ENCODE measurements at places on chromosomes 5 and 9. TPM values are rescaled to one million over a fixed set of nuclear protein-coding genes. Genes with fewer than 3 reads are reported as not detected.

DNA sequence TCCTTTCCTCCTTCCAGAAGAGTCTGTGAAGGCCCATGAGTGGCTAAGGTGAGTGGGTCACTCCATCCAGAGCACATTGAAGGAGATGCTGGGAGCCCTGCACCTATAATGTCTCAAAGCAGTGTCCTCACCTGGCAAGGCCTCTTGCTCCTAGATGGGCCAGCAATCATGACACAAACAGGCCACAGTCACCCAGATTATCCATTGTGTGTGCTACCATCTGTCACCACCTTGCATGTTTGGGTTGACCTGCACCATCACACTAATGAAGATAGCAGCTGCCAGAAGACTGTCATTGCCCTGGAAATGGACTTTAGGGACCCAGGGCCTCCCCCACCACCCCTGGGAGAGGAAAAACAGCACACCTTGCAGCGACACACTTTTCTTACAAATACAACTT, 69.6 kb downstream of the GABBR2 start:
- H3K27ac ChIP-seq = no peak overlapping the region
- no peaks in the 10 kb centered on the region for H3K4me1 ChIP-seq
- H3K27me3 ChIP-seq = no peaks in the 10 kb centered on the region
- no peak overlapping the region for H3K4me3 ChIP-seq
- H3K36me3 ChIP-seq = no peaks in the 10 kb centered on the region

DNA sequence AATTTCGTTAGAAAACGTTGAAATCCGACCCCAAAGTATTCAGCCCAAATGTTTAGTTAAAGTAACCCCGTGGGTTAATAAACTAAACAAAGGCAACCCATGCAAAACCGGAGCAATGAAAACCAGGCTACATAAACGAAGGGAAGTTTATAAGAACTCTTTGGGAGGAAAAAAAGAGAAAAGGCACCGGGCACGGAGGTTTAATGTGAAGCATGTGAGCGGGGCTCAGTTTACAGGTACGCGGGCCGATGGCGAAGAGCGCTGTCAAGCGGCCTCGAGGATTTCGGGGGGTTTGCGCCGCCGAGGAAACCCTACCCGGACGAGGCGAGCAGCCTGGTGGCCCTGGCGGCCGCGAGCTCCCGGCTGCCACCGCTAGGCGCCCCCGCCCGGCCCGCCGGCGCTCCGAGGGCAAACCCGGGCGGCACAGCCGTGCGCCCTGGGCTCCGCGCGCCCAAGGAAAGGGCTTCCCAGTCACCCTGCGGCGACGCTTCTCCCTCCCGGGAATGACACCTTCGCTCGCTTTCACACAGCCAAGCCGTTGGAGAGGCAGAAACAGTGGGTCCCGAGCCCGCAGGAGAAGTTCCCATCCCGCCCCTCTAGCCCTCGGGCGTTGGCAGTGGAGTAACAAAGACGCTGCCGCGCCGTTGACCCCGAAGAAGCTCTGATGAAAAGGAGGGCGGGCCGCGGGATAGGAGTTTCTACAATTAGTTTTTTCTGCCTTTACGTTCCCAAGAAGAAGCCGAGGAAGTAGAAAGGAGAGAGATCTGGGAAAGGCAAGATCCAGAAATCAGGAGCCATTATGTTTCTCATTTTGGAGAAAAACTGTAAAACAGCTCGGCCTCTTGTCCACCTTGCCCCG, 126.0 kb downstream of the TMEM174 start:
- H3K27ac ChIP-seq = no peak overlapping the region
- peaks cover 3% of the 10 kb centered on the region for H3K4me1 ChIP-seq
- peaks cover 5% of the 10 kb centered on the region for H3K36me3 ChIP-seq
- peaks cover 22% of the 10 kb centered on the region for H3K27me3 ChIP-seq
- no peak for DNase-seq

DNA sequence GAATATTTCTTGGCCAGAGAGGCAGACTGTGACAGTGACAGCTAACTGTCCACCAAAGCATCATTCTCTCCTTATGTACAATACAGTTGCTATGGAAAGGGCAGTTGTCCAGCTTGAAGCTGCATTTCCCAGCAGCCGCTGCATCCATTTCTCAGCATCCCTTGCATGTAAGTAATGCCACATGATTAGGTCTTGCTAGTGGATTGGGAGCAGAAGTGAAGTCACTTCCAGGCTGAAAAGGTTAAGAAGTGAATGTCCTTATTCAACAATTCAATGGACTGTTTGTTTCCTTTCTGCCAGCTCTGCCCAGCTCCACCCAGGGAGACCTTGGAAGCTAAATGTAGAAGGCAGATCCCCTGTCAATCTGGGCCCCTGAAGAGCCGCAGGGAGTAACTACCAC, 26.1 kb upstream of the RETREG1 start:
- H3K27ac ChIP-seq = no peak overlapping the region
- no peaks in the 10 kb centered on the region for H3K4me1 ChIP-seq
- H3K27me3 ChIP-seq = no peaks in the 10 kb centered on the region
- DNase-seq = no peak

DNA sequence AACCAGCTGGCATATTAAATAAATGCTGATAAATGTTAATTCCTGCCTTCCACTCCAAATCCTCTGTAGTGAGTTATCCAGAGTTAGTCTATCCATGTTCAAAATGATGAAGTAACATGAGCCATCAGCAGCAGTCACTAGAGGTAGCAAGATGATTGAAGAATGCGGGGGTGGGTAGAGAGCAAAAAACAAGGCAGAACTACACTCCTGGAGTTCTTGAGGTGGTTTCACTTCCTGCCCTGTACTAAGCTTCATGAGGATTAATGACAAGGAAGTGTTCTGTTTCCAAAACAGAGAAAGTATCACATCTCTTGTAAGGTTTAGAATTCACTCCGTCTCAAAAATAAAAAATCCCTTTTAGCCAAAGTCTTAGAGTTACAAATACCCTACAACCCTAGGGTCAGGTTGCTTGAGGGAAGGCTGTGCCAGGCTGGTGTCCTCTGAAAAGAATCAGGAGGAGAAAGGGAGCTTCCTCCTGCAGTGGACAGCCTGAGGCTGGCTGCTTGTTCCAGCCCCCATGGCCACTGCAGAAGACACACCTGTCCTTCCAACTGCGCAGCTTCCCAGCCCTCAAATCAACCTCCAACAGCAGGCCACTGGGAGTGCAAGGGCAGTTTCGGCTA, 180.2 kb downstream of the DENND1A start:
- no peaks in the 10 kb centered on the region for H3K27me3 ChIP-seq
- no peak for DNase-seq
- peaks cover 16% of the 10 kb centered on the region for H3K36me3 ChIP-seq
- H3K4me3 ChIP-seq = no peak overlapping the region
- H3K27ac ChIP-seq = no peak overlapping the region

GRCh38 chr5:95709967-95710650, 21.0 kb upstream of the RHOBTB3 start:
- peaks cover 17% of the 10 kb centered on the region for H3K36me3 ChIP-seq
- no peak overlapping the region for H3K4me3 ChIP-seq
- H3K4me1 ChIP-seq = peaks cover 7% of the 10 kb centered on the region

- no peak for DNase-seq
- H3K36me3 ChIP-seq = no peaks in the 10 kb centered on the region
- no peaks in the 10 kb centered on the region for H3K27me3 ChIP-seq
- H3K4me1 ChIP-seq = no peaks in the 10 kb centered on the region
- H3K4me3 ChIP-seq = no peak overlapping the region
- H3K27ac ChIP-seq = no peak overlapping the region
Observed at GRCh38 chr5:9269014-9269413, 276.9 kb downstream of the SEMA5A start.

GRCh38 chr9:76618762-76619161, 145.5 kb upstream of the PCA3 start:
- H3K4me3 ChIP-seq = no peak overlapping the region
- no peak overlapping the region for H3K27ac ChIP-seq
- no peaks in the 10 kb centered on the region for H3K36me3 ChIP-seq
- no peak for DNase-seq
- peaks cover 19% of the 10 kb centered on the region for H3K4me1 ChIP-seq

DNA sequence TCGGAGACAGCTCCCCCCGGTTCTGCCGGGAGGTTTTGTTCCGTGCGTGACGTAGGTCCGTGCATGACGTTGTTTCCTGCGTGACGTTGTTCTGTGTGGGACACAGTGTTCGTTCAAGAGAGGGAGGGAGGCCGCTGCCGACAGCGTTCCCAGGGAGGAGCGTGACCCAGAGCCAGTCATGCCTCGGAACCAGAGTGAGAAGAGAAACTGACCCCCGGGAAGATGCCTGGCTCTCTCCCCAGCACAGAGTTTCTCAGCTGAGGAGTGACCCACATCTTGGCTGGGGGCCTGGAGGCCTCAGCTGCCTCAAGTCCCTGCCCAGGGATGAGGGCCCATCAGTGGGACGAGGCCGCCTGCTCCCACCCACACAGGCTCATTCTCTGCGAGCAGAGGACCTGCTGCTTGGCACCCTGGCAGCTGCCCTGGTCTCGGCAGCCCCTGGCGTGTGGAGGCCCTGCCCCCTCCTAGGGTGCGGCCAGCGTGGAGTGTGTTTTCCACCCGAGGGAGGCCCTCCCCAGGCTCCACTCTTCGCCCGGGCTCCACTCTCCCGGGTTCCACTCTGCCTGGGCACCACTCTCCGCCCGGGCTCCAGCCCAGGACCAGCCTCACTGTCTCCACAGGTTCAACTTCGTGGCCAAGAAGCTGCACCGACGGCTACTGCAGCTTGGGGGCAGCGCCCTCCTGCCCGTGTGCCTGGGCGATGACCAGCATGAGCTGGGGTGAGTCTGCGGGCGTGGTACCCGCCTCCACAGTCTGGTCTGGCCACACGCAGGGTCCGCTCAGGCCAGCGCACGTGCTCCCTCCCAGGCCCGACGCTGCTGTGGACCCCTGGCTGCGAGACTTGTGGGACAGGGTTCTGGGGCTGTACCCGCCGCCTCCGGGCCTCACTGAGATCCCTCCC, 7.9 kb downstream of the NDOR1 start:
- no peak overlapping the region for H3K4me3 ChIP-seq
- H3K36me3 ChIP-seq = no peaks in the 10 kb centered on the region
- H3K27ac ChIP-seq = no peak overlapping the region
- no peaks in the 10 kb centered on the region for H3K27me3 ChIP-seq

The PCDHAC2 gene
- not detected for polyA plus RNA-seq

The SOX30 gene
- 0.11 TPM for polyA plus RNA-seq

The SLC46A2 gene
- 0.13 TPM for polyA plus RNA-seq

Data from immature natural killer cell (primary cell).